ENCODE measurements at places on chromosomes 4 and X.

DNA sequence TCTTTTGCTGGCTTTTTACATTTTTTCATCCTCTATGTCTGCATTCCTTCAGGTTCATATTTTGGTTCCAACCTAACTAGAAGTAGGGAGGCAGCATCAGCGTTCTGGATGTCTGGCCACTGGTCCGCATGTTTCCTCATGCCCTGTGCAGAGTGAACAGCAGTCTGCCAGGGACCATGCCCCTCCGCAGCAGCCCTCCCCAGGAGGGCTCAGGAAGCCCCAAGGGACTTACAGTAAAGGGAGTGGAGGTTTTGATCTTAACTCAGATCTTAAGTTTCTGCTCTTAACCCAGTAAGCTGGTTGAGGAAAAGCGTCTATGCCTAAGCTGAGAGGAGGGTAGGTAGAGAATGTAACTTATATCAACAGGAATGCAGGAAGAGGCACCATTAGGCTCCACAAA lies 45.0 kb upstream of the LEF1 start:
- no peak for DNase-seq

DNA sequence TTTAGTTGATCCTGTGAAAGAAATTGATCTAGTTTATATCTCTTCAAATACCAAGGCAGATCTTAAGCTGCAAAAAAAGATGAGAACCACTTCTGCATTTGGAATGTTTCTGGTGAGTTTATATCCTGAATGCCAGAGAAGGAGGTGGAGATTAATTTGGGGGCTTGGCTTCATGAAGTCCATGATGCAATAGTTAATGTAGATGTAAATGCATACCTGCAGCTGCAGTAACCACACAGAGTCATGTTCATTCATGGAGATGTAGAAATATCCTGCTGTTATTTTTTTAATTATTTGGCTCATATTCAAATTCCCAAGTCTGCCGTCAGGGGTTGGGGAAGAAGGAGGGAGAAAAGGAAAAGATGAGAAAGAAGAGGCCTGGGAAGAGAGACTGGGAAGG lies at the start of gene SULT1E1:
TSS of gene SULT1E1 (minus strand) at position 94 of the 400 bp plus-strand sequence. CDS start 2,501 bp downstream, outside the sequence.
- DNase-seq: no peak

DNA sequence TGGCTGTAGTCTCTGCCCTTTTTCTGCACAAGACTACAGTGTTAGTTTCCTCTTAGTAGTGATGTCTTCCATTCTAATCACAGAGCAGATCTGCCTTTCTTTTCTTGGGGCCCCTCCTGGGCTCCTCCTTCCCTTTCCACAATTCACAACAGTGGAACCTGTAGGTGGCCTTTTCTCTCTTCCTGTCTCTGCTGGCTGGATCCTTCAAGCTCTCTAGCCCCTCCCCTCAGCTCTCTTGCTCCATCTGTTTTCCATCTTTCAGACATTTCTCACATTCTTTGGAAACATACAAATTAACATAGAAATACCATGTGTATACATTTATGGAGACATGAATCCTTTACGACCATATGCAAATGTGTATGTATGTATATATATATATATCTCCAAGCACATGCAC lies 304 bp upstream of the SPIN2A start:
- DNase-seq: no peak

GRCh38 chrX:84876876-84877275 lies 126.8 kb upstream of the APOOL start:
- no peak for DNase-seq

DNA sequence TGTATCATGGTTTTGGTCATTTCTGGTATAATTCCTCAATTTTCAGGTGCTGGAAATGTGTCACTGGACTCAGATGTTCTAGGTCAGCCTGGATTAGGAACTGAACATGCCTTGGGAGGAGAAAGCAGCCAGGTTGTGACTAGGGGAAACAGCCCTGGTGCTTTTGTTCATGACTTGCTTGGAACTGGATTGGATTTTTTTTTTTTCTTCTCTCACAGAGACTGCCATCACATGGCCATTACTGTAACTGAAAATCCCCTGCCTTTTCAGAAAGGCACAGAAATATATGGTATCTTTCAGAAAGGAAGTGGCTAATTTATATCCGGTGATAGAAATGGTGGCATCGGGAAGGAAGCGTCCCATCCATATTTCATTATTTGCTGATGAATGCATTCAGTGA lies 34.6 kb downstream of the SEPTIN11 start:
- DNase-seq: peak; percentile 12

GRCh38 chrX:149631234-149632165 lies at the start of gene TMEM185A:
TMEM185A (minus strand) TSS chrX:149631792; CDS start chrX:149631580, 212 bp downstream.
- DNase-seq: peak; percentile 6

DNA sequence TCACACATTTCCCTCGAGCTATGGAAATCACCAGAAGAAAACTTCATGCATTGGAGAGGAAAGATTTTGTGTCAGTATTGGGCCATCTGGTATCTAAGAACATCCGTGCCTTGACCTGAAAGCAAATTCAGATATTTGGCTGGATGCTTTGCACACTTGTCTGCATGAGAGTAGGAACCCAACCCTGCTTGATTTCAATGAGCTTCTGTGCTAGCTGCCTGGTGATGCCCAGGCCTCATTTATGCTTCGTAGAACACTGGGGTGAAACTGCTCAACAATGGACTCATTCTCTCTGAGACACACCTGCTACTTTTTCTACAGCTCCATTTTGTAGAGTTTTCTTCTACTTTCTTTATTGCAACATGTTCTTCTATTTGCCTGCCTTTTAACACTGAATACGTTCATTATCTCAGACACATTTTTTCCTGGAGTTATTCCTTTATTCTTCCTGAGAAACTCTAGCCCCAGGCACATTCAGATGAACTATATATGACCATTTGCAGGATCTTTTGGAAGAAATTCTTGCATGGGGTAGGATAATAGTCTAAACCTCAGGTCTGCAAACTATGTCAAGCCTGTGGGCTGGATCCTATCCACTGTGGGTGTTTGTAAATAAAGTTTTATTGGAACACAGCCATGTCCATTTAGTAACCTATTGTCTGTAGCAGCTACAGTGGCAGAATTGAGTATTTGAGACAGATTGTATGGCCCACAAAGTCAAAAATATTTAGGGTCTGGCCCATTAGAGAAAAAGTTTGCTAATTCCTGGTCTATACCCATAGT lies 83.8 kb upstream of the CLCN4 start:
- DNase-seq: no peak

DNA sequence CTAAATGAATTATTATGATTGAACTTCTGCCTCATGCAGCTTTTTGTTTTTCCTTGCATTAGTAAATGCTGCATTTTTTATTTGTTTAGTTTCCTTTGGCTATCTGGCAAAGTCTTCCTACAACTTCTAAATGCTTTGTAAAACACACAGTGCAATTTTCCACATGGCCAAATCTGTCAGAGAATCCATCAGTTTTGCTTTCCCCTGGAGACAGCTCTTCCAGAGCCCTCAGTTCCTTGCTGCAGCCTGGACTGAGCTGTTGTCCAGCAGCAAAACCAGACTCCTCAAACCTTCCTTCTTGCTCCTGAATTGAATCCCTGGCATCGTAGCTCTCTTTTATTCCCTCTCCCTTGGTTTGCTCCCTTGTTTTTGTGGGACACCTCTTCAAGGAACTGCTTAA lies 42.6 kb downstream of the MED28 start:
- DNase-seq: no peak

- DNase-seq: peak; percentile 41
Observed at GRCh38 chr4:74097631-74098426, 1.2 kb downstream of the CXCL2 start.

DNA sequence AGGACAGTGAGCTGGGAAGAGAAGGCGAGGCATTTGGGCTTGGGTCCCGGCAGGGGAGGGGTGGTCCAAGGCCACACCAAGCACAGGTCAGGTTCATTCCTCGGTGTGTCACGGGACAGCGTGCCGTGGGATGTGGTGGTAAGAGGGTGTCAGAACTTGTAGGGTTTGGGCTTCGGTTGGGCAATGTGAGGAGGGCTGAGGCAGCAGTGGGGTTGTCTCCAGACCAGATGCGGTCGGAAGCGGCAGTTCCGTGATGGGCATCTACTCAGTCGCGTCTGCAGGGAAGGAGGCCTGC lies 22.1 kb downstream of the ADRA2C start:
- DNase-seq: no peak
